Activated CD8-positive, alpha-beta memory T cell treated with anti-CD3 and anti-CD28 coated beads for 1 hour (primary cell): ENCODE measurements at places on chromosomes 3 and 15.

GRCh38 chr15:67805008-67805665 is 20.2 kb upstream of the SKOR1 start:
- no peak for DNase-seq

DNA sequence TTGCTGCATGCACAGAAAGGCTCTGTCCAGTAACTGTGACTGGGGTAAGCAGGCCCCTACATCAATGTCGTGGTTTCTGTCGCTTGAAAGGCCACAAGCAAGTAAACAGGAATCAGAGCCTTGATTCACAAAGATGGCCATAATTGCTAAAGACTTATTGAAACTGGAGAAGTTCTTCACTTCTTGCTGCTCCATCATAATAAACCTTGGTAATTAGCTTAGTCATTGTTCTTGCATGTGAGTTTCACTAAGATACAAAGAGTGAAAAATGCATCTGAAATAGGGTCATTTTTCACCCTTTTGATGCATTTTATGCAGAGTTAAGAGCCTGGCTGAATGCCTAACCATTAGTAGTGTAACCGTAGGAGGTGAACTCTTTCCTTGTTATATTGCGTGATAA is 3.2 kb downstream of the SEMA6D start:
- no peak for DNase-seq

GRCh38 chr3:100263583-100263982 is 2.8 kb downstream of the TBC1D23 start:
- DNase-seq = no peak

DNA sequence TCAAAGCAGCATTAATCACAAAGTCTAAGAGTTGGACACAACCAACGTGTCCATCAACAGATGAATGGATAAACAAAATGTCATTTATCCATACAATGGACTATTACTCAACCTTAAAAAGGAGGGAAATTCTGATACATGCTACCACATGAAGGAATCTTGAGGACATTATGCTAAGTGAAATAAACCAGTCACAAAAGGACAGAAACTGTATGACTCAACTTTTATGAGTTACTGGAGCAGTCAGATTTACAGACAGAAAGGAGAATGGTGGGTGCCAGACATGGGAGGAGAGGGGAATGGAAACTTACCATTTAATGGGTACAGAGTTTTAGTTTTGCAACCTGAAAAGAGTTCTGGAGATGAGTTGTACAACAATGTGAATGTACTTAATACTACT is 43.0 kb upstream of the SEC13 start:
- DNase-seq = no peak

DNA sequence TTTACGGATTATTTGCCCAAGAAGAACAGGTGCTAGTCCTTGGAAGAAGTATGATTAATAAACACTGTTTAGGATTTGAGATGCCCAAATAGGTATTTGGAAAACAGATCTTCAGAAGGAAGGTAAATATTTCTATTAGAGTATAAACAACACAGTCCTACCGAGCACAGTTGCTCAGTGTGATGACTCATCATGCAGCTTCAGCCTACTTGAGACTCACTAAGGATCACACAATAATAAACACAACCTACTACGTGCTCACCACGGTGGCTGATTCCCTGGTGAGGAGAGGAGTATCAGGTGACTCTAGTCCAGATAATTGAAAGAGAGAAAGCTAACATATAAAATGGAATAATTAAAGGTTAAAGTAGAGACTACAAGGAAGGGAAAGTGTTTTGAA is 72.0 kb downstream of the PDZRN3 start:
- DNase-seq = no peak

- DNase-seq = no peak
These were observed 222.9 kb upstream of the NDN start for GRCh38 chr15:23910030-23910429.

- DNase-seq = no peak
These were observed 7.5 kb downstream of the RFX7 start for GRCh38 chr15:56236197-56236596.

GRCh38 chr3:122105626-122106025 is 50.5 kb downstream of the CD86 start:
- DNase-seq = no peak

GRCh38 chr15:94230883-94231722 is at the start of gene MCTP2:
Gene MCTP2 (plus strand): TSS chr15:94231561. CDS start chr15:94298266, 66,705 bp downstream.
- peak; percentile 76 for DNase-seq

GRCh38 chr15:51699373-51699772 is 18.1 kb downstream of the SCG3 start:
- DNase-seq = no peak

- no peak for DNase-seq
These were observed 173.4 kb downstream of the XXYLT1 start for GRCh38 chr3:195097331-195098255.

- DNase-seq = no peak
These were observed 75.3 kb upstream of the ACP3 start for GRCh38 chr3:132241776-132242514.

DNA sequence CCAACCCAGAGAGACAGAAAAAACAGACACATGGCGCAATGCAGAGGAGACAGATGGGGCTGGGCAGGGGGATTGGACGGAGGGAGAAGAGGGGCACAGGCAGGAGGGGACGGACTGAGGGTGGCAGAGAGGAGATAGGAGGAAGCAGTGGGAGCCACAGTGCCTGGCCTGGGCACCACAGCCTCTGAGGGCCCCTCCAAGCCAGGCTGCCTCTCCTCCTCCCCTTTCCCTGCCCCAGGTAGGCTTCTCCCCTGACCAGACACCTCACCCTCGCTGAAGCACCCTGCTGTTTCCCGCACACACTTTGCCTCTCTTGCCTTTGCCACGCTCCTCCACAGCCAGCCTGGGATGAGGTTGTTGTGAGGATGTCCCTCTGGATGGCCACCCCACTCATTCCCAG is 84.0 kb upstream of the PRR20G start:
- DNase-seq = no peak

GRCh38 chr15:95141486-95141885 is 910.1 kb downstream of the MCTP2 start:
- no peak for DNase-seq

- no peak for DNase-seq
These were observed 76.2 kb downstream of the NFKBIZ start for GRCh38 chr3:101925564-101925963.

- DNase-seq = no peak
These were observed 130.4 kb upstream of the LYSMD4 start for GRCh38 chr15:99863550-99864198.

- DNase-seq = no peak
These were observed 1.9 kb downstream of the PIGZ start for GRCh38 chr3:196966526-196967401.

DNA sequence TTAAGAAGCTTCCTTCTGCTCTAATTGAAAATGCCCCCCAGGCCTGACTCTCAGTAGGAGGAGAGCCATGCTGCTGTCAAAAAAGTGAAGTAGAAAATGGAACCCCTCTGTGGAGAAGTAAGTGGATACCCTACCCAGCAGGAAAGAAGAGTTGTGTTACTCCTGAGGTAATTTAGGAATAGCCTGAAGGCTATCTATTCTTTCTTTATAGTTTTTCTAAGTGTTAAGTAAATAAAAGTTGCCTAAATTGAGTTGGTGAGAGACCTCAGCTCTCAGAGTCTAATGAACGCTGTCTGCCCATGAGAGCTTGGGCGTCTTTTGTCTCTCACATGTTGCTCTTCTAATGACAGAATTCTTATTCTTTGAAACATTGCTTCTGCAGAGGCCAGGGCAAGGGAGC is 116.2 kb downstream of the NSUN3 start:
- no peak for DNase-seq

GRCh38 chr15:77557564-77557963 is 75.1 kb downstream of the LINGO1 start:
- DNase-seq = no peak

DNA sequence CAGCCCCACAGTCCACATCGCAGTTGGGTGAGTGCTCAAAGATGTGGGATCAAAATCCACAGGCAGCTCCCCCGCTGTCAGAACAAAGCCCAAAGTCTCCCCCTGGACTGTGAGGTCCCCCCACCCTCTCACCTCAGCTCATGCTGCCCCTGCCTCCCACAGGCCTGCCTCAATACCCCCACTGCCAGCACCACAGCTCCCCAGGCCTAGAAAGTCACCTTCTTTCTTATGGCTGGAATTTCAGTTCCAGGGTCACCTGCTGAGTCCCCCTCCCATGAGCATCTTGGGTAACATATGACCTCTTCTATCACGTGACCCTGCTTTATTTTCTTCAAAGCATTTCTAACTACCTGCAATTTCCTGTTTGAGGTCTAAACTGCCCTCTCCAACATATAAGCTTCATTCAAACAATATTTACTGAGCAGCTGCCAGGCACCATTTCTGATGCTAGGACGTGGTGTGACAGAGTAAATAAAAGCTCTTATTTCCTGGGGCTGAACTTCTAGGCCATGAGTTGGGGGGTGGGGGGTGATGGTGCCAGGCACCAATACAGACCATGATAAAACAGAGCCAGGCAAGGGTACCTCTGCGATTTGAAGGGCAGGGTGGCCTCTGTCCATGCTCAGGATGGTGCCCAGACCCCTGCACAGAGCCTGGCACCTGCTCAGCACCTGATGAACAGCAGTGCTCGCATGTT is 2.4 kb upstream of the TMEM89 start:
- DNase-seq = no peak

DNA sequence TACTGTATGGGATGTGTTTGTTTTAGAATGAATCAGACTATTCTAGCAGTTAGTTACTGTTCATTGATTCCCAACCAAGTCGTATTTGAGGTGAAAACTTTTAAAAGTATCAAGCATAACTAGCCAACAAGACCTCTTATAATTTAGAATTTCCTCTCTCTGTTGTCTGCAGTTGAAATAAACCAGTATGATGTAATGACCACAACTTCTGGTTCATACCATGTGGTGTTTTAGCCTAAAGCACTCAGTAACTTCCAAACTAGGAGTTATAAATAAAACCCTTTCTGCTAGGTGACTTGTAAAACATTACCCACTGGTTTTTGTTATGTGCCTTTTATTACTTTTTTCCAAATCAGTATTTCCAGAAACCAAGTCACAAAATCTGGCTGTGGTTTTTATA is 19.8 kb upstream of the P2RY12 start:
- no peak for DNase-seq

- DNase-seq = no peak
These were observed 143.0 kb upstream of the CTDSPL start for GRCh38 chr3:37718632-37719031.

GRCh38 chr3:57758686-57759085 is 2.6 kb downstream of the SLMAP start:
- DNase-seq = no peak

DNA sequence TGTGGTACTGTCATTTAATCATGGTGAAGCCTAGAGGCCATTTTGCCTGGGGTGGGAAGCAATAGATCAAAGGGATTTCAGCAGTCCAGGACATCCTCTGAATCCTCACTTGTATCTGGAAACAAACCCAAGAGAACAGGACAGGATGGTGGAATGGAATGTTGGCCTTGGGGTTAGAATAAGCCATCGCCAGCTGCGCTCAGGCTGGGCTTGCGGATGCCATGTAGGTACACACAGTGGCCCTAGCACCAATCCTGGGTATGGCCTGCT is 76.5 kb upstream of the ALDH1A3 start:
- no peak for DNase-seq

DNA sequence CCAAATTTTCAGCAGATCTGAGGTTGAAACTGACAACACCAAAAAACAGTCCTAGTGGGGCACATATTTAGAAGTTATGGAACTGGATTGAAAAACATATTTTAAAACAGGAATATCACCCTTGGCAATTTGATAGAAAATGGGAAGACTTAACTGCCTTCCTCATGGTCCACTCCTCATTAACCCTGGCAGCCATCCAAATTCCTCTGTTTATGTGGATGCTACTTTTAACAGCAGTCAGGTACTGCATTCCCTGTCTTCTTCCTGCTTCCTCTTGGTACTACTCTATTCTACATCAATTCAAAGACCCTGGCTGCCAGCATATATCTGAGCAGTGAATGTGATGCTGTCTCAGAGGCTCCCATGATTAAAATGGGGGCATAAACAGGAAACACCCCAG is 54.3 kb downstream of the PDE8A start:
- DNase-seq = no peak

DNA sequence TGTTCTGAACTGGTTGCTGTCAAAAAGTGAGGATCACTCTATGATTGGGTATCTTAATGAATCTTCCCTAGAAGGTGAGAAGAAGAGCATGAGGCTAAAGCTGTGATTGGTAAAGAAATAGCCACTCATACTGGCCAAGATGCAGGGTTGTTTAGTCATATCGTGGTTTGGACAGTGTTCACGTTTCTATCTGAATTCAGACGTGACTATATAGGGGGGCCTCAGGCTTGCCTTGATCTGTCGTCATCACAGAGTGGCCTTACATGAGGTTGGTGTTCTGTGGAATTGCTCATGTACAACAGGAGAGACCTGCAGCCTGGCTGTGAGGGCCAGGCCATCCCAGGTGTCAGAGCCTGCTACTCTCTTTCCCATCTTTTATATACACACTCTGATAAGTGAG is 12.4 kb downstream of the RTP2 start:
- DNase-seq = no peak

DNA sequence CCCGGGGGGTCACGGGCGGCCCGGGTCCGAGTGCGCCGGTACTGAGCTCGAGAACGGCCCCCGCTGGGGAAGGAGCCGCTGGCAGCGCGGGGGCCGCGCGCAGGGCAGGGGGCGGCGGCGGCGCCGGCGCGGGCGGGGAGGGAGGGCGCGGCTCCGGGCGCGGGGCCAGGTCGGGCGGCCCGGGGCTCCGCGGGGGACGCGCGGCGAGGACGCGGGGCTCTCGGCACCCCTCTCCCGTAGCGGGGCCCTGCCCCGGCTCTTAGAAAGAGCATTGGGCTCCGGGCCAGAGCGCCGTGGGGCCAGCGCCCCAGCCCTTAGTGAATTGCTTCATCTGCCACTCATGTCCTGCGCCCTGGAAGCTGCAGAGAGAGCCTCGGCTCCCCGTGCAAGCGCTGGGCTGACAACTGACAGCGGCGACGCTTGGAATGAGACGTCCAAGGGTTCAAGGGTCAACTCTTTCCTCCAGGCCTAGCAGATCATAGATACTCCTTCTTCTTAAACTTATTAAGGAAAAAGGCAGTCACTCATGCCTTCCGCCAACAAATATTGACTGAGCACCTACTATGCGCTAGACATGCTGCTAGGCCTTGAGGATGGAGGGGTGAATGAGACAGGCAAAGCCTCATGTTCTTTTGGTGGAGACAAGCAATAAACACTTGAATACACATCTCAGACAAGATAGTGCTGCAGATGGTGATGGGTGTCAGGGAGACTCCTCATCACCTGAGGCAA is 140.8 kb downstream of the SMAD6 start:
- no peak for DNase-seq

DNA sequence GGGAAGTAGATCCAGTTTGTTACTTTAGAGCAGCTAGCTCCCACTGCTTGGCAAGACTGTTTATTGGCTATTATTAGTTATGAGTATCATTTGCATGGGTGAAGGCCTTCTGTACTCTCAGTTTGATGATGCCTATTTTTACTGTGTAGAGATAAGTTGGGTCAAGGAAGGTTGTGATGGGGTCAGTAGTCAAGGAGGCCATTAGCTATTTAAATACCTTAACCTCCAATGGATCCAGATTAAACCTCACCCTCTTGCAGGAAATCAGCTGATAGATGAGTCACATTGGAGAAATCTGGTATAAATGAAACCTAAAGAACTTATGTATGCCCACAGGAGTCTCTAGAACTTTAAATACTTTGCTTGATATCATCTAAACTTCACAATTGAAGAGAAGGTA is 45.0 kb downstream of the THBS1 start:
- DNase-seq = no peak
